COR-L47 (cell line): ENCODE measurements at places on chromosomes 6 and 20.

- no peak for DNase-seq
Measured at GRCh38 chr20:25006431-25007167, 14.0 kb upstream of the APMAP start.

GRCh38 chr6:120771019-120771418, 563.3 kb downstream of the TBC1D32 start:
- no peak for DNase-seq

- DNase-seq = no peak
Measured at GRCh38 chr20:49480236-49480635, 2.2 kb downstream of the KCNB1 start.

DNA sequence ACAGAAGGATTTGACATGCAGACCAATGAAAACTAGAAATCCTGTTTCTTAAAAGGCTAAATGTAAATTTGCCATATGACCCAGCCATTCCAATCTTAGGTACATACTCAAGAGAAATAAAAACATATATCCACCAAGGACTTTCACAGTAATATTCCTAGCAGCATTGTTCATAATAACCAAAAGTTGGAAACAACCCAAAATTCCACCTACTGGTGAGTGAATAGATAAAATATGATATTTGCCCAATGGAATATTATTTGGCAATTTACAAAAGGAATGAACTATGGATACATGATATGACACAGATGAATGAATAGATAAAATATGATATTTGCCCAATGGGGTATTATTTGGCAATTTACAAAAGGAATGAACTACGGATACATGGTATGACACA, 22.7 kb downstream of the MTCL3 start:
- no peak for DNase-seq

DNA sequence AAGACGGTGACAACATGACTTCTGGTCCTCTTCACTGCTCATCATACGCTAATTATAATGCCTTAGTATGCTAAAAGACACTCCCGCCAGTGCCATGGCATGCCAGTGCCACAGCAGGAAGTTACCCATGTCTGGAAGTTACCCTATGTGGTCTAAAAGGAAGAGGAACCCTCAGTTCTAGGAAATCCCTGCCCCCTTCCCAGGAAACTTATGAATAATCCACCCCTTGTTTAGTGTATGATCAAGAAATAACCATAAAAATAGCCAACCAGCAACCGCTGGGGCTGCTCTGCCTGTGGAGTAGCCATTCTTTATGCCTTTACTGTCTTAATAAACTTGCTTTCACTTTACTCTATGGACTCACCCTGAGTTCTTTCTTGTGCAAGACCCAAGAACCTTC, 15.8 kb upstream of the SERPINB9 start:
- DNase-seq = no peak

GRCh38 chr20:53332022-53332837, 261.4 kb downstream of the ZNF217 start:
- DNase-seq = no peak

GRCh38 chr6:106525107-106525881, 104.0 kb downstream of the RTN4IP1 start:
- DNase-seq = no peak

GRCh38 chr20:59055302-59055701, 12.7 kb upstream of the PRELID3B start:
- DNase-seq = peak; percentile 11

DNA sequence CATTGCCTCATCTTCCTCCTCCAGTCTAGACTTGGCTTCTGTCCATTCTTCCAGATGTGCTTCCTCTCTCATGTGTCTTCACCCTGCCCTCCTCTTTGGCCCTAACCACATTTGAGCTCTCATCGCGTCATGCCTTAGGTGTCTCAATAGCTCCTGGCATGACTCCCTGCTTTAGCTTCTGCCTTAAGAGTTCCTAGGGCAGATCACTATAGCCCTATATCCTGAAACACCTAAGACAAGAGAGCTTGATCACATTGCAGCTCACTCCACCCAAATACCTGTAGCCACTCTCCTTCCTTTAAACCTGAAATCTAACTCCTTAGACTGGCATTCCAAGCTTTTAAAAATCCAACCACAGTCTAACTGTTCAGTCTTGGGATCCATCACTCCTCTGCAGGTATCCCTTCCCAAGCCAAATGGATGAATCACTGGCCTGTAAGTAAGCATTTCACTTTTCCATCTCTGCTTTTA, 69.0 kb upstream of the STXBP5 start:
- DNase-seq = no peak

GRCh38 chr6:76472858-76473257, 400.4 kb upstream of the IMPG1 start:
- no peak for DNase-seq

DNA sequence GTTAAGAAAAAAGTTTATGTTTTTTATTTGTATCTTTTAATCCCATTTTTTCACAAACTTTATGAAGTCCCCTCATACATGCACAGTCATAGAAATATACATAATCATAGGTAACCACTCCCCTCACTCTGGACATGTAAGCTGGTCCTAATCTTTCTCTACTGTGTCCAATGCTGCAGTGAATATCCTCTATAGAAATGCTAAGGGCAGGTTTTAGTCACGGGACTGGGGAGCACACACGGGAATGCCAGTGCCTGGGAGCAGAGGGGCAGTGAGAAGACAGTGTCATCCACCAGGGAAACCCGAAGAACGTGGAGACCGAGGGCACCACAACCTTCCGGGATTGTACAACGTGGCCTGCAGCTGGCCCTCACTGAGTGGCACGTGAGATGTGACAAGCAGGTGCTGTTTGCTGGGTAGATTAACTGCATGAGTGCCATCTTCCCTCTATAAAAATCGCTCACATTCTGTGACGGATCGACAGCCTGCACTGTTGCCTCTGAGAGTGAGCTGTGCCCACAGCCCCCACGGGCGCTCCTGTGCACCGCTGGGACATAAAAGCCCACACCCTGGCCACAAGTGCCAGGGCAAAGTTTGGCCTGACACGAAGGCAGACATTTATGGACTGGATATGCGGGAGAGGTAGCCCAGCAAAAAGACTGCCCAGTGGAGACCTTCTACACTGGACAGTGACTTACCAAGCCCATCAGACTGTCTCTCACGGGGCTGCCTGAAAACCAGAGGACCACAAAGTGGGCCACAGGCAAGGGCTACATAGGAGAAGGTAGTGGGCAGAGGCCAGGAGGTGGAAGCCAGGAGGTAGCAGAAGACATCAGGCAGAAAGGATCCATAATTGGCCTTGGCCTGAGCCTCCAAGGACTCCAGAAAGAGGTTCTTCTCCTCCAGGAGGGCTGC, 63.2 kb downstream of the FGD2 start:
- DNase-seq = no peak

DNA sequence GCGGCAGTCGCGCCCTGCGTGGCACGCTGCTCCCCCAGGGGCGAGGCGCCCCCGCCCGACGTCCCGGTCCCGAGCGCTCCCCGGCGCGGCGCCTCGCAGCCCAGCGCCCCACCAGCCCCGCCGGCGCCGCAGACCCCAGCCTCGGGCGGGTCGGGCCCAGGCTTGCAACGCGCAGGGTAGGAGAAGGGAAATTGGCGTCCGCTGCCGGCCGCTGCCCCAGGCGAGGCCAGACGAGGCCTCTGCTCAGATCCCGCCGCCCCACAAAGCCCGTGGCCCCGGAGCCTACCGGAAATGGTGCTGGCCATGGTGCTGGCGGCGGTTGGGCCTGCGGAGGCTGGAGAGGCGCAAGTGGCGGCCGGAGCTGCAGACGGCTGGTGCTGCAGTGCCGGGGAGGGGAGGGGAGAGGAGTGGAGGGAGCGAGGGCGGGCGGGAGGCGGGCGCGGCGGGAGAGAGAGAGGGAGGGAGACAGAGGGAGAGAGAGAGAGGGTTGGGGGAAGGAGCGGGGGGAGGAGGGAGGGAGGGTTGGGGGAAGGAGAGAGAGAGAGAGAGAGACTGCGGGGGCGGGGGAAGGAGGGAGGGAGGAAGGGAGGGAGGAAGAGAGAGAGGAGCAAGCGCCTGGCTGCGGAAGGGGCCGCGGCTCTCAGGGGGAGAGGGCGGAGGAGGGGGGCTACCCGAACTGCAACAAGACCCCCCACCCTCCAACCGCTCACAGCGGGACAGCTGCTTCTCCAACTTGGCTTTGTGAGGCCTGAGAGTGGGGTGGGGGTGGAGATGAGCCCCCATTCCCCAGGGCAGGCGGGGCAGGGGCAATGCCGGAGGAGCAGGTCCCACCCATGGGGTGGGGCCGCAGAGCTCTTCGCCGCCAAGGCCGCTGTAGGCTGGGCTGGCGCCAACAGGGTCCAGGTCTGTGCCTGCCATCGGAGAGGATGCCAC, at the start of gene STMN3:
Gene STMN3 (minus strand): TSS at position 384 of the 933 bp plus-strand sequence. CDS start 79 bp downstream, at position 305.
- DNase-seq = peak; percentile 85

DNA sequence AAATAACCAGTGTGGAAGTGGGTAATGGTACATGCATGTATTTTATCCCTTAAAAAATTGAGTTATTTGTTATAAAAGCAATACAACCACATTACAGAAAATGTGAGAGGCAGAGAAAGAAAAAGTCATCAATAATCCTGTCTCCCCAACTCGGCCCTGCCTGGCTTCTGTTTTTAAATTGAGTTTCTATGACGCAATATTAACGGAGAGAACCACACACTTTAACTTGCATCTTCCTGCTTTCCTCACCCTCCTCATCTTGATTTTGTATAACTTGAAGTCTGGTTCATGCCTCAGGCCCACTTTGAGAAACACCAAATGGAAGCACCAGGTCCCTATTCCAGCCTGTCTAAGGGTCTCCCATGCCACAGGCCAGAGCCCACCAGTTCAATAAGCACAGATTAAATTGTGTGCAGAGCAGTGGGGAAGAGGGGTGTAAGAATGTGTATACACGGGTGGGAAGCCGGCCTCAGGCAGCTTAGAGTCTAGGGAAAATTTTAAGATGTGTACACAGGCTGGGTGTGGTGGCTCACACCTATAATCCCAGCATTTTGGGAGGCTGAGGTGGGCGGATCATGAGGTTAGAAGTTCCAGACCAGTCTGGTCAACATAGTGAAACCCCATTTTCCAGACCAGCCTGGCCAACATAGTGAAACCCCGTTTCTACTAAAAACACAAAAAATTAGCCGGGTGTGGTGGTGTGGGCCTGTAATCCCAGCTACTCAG, 15.9 kb downstream of the KCNK5 start:
- no peak for DNase-seq

DNA sequence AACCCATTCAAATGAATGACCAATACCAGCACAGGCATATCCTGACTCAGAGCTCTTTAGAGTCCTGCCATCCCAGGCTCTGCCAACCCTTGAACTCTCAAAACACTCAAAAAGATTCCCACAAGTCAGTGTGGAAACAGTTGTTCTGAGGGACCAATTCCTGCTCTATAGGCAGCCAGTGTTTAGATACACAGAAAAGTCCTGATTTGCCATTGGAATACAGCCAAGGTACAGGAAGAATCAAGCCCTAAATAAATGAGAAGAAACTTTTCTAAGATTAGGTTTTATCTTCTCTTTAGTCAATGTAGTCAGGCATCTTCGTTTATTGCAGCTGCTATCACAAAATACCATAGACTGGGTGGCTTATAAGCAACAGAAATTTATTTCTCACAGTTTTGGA, 626.8 kb upstream of the ARID1B start:
- no peak for DNase-seq

DNA sequence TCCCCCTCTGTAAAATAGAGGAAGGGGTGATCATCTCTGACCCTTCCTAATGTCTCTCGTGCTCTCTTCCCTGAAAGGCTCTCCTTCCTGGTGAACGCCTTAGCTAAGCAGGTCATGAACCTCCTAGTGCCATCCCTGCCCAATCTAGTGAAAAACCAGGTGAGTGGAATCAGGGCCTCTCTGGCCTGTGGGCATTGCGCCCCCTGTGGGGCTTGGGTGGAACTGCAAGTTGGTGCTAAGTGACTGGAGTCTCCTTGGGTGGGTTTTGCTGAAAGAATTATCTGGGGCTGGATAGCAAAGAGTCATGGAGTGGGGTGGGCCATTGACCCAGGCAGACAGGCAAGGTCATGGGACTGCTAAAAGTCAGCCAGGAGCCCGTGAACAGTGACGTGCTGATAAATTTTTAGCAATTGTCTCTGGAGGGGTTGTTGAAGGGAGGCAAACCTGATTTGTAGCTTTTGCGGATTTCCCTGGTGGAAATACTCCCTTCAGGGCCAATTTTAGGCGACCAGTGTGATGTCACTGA, 8.9 kb downstream of the BPIFB1 start:
- peak; percentile 30 for DNase-seq

DNA sequence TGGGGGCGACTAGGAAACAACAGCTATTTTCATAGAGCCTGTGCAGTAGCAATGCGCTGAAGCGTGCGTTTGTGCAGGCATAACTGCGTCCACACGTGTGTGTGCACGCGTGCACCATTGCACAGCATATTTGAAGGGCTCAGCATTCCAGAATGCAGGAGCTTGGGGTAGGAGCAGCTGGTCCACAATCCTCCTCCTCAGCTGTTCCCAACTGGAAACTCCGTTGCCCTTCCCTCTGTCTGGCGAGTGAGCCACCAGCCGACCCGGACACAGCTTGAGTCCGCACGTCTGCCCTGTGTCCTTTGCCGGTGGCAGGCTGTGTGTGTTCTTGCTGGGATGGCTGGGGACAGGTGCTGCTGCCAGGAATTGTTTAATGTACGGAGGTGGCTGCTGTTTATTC, 110.2 kb downstream of the SASH1 start:
- DNase-seq = no peak

DNA sequence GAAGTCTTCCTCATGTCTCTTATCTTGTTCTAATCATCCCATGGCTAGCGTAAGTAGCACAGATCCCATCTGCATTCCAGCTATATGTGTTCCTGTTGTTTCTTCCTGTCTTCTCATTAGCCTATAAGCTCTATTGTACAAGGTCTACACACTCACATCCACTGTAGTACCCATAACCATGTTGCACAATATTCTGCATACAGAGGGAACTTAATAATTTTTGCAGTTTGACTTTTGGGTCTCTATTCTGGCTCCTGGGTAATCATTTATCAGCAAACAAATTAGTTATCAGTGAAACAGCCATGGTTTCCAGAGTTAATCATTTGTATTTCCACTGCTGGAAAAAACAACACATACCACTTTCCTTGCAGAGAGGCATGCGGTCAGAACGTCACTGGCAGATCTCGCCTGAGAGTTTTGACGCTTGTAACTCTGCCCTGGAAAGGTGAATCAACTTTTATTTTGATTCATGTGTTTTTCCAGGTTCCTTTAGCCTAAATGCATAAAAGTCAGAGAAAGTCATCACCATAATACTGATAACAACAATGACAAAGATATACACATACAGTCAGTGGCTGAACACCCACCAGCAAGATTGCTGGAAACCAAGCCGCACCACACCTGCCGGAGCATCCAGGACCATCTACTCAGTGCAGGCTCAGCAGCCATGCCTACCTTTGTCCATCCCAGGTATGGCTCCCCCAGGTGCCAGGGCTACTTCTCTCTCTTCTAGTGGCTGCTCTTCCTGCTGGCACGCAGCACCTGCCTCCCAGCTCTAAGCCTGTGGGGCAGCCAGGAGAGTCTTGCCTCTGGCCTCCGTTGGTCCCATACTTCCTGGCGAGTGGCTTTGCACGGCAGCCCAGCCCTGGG, 158.2 kb downstream of the QRSL1 start:
- no peak for DNase-seq
